ENCODE measurements at places on chromosomes 1 and 21. TPM values are rescaled to one million over a fixed set of nuclear protein-coding genes. Genes with fewer than 3 reads are reported as not detected.

The FMO4 gene
- total RNA-seq, result 0.56 TPM

The UHMK1 gene
- 19.4 TPM for total RNA-seq

The UTS2 gene
- not detected for total RNA-seq

The SVBP gene
- 100 TPM for total RNA-seq

The OR2T33 gene
- not detected for total RNA-seq

DNA sequence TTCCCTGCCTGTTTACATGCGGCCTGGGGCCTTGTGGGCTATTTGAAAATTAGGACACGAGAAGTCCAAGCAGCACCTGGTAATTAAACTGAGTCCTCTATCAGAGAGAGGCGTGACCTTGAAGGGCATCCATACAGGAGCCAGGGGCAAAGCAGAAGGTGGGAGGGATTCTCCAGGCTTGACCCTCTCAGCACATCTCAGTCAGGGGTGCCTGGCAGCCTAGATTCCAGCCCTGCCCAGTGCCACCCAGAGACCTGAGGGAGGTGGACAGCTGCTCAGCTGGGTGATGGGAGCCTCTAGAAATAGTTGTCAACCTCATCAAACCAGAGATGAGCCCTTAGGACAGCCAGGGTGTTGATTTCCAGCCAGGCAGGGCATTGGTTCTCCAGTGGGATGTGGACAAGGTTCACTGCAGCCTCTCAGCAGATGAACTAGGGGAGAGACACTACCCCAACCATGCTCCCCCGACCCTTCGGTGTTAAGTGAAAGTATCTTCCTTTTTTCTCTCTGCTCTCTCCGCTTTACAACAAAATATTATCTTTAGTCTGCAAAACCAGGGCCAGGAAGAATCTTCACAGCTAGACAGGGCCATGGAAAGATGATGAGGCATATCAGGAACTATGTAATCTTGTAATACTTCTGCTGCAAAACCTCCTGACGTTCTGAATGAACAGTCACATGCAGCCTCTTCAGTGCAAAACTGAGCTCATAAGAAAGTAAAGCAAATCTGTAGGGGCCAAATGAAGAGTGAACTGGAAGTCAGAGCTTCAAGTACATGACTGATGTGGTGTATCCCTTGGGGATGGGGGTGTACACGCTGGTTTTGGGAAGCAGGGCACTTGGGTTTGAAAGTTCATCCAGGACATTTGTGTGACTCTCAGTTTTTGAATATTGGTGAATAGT is 35.9 kb upstream of the ATP5PO start:
- no peaks in the 10 kb centered on the region for H3K36me3 ChIP-seq
- no peak overlapping the region for H3K4me3 ChIP-seq
- no peak for DNase-seq
- H3K27me3 ChIP-seq, result peaks cover 3% of the 10 kb centered on the region
- H3K4me1 ChIP-seq, result peaks cover 17% of the 10 kb centered on the region
- no peak overlapping the region for H3K27ac ChIP-seq

DNA sequence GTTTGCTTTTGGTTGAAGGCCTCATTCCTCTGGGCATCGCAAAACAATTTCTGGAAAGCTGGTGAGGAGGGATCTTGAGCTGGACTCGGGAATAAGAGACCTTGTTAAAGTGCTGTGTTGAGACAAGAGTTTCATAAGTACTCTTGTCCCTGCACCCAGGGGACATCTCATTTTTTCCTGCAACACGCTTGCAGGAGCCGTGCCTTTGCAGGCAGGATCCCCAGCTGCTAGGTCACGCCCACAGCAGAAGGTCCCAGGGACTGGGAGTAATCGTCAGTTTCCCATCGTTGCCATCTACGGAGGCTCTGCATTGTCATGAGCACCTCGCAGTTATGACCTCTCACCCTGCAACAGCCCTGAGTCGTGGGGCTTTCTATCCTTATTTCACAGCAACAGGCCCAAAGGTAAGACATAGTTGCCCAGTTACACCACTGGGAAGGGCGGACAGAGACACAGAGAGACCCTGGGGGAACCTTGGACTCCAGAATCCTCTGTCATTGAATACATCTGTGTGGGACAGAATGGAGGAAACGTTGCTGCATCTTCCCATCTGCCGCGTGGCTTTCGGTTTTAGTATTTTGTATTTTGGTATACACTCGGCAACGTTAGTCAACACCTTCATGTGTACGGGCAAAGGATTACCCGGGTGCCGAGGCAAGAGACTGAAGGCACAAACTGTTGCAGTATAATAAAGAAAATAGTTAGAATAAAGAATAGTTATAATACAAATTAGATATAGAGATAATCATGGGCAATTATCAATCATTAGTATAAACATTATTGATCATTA is 60.4 kb upstream of the DMRTB1 start:
- peak; percentile 41 for DNase-seq
- H3K36me3 ChIP-seq, result no peaks in the 10 kb centered on the region
- no peak overlapping the region for H3K4me3 ChIP-seq
- H3K4me1 ChIP-seq, result peaks cover 17% of the 10 kb centered on the region
- H3K27me3 ChIP-seq, result peaks cover 2% of the 10 kb centered on the region

DNA sequence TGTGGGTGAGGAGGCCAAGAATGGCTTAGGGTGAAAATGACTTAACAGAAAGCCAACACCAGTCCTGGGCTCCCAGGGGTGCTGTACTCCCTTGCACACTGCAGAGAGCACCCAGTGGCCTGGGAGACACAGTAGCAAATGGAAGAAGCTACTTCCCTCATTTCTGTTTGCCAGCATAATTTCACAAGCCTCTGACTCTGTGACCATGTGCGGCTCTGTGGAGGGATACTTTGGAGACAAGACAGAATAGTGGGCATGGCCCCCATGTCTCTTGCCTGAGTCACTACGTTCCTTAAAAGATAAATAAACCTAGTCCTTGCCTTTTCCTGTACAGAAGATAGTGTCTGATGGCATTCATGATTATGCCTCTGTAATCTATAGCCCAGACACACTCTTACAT is 38.1 kb downstream of the TRIM62 start:
- no peak overlapping the region for H3K4me3 ChIP-seq
- H3K27me3 ChIP-seq, result peaks cover 3% of the 10 kb centered on the region
- no peaks in the 10 kb centered on the region for H3K36me3 ChIP-seq
- DNase-seq, result no peak
- peaks cover 34% of the 10 kb centered on the region for H3K4me1 ChIP-seq

DNA sequence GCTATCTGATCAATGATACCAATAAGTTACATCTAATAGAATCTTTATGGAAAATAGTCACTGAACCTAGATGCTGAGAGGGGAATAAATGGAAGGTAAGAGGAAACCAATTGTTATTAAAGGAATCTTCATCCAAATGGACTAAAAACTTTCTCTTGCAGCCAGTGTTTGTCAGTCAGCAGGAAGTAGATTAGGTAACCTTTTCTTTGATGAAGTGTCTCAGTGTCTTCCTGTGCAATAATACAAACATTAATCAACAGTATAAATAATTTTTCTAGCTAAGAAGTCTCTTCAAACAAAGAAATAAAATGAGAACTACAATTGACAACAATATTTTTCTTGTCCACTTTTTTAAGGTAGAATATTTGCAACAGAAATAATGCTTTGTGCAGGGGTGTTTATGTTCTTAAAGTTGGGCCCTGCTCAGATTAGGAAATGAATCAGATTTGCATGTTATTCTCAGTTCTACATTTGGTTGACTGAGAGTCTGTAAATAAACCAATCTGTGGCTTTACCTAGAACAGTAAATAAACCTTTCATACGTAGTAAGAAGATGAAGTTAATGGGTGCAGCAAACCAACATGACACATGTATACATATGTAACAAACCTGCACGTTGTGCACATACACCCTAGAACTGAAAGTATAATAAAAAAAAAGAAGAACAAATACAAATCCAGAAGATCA is 391.4 kb downstream of the MRPL39 start:
- H3K27me3 ChIP-seq, result no peaks in the 10 kb centered on the region
- no peaks in the 10 kb centered on the region for H3K4me1 ChIP-seq
- H3K36me3 ChIP-seq, result peaks cover 2% of the 10 kb centered on the region
- no peak for DNase-seq
- no peak overlapping the region for H3K27ac ChIP-seq
- H3K4me3 ChIP-seq, result no peak overlapping the region

DNA sequence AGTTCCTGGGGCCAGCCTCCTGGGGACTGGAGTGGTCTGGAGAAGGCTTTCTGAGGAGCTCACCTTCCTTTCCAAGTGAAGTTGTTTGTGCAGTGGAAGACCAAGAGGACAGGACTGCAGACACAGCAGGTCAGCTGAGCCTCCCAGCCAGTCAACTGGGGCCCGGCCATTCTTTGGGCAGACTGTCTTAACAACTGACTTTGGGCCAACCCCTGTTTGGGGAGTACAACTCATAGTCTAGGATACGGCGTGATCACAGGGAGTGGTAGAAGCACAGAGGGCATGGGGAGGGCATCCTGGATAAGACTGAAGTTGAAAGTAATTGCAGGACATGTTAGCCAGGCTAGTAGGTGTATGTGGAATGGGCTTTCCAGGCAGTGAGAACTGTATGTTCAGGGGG is 50.3 kb downstream of the PGM1 start:
- no peaks in the 10 kb centered on the region for H3K27me3 ChIP-seq

DNA sequence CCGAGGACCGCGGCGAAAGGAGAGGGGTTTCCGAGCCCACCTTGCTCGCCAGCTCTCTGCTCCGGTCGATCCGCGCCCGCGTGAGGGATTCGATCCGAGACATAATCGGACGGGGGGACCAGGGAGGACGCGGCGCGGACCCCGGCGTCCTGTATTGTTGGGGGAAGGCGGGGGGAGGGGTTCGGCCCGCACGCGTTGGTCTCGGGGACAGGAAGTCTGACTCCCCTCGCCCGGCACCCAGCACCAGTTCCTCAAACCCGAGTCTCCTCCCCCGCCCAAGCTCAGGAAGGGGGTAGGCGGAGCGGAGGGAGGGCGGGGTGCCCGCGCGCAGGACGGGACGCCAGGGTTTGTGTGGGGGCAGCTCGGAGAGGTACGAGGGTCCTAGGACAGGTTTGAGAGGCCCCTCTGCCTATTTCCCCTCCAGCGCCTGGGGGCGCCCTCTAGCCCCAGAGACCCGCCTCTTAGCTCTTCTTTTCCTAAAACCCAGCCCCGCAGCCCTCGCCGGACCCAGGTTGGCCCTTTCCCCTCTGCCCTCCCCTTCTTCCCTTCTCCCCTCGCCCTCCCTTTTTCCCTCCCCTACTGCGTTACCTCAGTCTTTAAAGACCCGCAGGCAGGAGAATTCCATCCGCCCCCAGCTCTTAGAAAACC is at the start of gene ARHGEF2:
TSS of gene ARHGEF2 (minus strand) at position 223 of the 648 bp plus-strand sequence. CDS start at position 103, 120 bp downstream.
- DNase-seq, result peak; percentile 70
- H3K36me3 ChIP-seq, result no peaks in the 10 kb centered on the region
- peaks cover 19% of the 10 kb centered on the region for H3K27me3 ChIP-seq
- peak within 1 kb of the TSS; percentile 99 for H3K27ac ChIP-seq
- H3K4me3 ChIP-seq, result peak within 1 kb of the TSS; percentile 99

DNA sequence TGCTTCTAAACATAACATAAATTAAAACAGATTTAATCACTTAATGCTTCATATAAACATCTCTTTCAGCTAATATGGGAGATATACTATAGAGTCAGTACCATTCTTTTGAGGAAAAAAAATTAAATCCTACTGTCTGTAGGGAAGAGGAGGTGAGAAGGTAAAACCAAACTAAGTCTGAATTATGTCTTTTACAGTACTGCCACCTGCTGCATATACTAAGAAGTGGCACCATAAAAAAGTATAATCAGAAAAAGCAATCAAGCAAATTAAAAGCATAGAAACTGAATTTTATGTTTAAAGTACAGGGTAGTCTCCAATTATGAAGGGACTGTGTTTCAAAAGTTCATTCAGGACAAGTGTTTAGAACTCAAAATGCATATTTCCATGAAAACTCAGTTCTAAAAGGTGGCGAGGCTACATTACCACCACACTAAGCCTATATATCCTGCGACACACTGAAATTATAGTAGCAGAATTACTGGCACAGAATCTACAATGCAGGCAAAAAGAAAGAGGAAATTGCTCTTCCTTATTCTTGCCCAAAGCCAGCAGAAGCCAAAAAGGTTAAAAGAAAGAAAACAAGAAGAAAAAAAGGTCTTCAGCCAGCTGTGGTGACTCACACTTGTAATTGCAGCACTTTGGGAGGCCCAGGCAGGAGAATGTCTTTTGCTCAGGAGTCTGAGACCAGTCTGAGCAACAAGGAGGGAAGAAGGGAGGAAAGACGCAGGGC is 9.0 kb downstream of the NSL1 start:
- H3K36me3 ChIP-seq, result peaks cover 8% of the 10 kb centered on the region
- no peak overlapping the region for H3K4me3 ChIP-seq
- no peak overlapping the region for H3K27ac ChIP-seq
- no peaks in the 10 kb centered on the region for H3K4me1 ChIP-seq
- H3K27me3 ChIP-seq, result peaks cover 7% of the 10 kb centered on the region

All from glutamatergic neuron (in vitro differentiated cells).